GM04503 (cell line): ENCODE measurements at places on chromosomes 5 and 9.

DNA sequence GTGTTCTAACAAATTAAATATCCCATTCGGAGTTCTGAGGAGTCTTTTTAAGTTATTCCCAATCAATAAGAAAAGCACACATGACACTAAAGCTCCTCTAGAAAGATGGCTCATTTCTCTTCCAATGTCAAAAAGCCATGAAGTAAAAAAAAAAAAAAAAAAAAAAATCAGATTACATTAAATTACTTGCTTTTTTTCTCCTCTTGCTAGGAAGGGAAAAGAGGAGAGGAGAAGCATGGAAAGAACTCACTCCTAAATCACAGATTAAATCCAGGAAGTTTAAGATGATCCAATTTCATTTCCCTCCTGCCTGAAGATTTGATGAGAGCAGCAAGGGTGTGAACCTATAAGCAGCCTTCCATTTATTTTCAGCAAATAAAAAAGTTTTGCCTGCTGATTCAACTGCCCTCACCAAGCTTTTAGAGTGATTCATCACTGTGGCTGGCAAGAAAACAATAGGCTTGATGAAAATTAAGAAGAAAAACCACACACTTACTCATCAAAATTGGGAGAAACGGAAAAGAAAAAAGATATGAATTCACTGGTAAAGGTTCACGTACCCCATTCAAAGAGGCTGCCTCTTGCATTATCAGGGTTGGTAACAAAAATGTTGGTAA is 19.7 kb downstream of the MYO10 start:
- DNase-seq, result peak; percentile 90

- peak; percentile 49 for DNase-seq
These were observed 161.9 kb upstream of the RAI14 start for GRCh38 chr5:34494111-34494755.

GRCh38 chr9:92711844-92712243 is 41.9 kb upstream of the IPPK start:
- no peak for DNase-seq

DNA sequence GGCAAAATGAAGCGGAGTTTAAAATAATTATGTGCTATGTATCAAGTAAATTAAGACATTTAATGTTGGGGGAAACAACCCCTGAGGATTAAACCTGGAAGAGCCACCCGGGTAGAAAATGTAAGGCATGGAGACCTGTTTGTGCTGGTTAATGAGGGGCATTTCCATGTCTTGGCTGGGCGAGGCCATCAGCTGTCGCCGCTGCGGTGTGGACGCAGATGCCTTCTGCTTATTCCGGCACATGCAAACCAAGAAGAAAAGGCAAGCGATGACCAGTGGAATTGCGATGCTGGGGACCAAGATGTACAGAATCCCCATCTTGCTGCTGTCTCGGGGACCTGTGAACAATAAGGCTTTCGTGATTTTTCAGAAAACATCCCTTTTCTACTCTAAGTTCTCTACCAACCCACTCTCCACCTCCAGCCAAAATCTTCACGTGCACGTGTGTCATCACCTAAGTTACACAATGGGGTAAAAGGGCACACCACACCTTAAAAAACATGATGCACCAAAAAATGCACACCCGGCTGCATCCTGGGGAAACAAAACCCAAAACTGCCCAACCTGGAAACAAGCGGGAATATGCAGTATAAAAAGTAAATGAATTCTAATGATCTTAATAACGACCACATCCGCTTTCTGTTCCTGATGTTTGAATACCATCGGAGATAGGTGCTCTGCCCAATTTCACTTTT is 223.5 kb downstream of the ROR2 start:
- DNase-seq, result no peak

- DNase-seq, result no peak
These were observed 8.6 kb upstream of the GLIS3 start for GRCh38 chr9:4308482-4308881.

- DNase-seq, result no peak
These were observed 344.1 kb downstream of the PLK2 start for GRCh38 chr5:58115811-58116210.

GRCh38 chr5:90182726-90183125 is 226.8 kb downstream of the CETN3 start:
- DNase-seq, result no peak

GRCh38 chr5:92494508-92494907 is 1086.5 kb downstream of the NR2F1-AS1 start:
- DNase-seq, result no peak
